Fibroblast of skin of left quadriceps (primary cell): ENCODE measurements at places on chromosomes 7 and 10.

- no peak for DNase-seq
These were observed 171.0 kb upstream of the SHH start for GRCh38 chr7:155983176-155983815.

DNA sequence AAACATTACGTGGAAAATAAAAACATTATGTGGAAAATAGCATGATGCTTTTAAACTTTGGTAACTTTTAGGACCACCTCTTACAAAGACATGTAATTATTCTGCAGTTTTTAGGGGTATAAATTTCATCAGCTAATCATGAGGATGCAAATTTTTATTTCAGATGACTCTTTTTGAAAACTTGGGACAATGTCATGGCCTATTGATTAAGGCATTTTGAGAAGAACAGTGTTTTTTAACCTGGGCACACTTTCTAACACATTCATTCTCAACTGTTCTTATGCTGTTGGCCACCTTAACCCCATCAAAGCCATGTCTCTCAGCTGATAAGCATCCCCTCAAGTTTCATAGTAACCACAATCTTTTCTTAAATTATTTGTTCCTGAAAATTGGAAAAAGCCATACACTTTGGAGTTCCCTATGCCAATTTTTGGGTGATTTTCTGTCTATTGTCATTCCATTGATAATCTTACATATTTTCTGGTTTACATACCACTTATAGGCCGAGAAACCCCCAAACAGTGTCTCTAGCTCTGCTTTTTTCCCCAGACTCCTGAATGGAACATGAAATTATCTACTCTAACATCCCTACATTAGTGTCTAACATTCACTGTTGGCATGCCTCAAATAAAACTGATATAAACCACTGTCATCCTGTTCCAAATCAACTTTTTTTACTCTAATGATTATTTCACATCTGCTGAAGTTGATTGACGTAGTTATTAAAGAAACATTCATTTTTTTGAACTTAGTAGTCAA lies 14.6 kb downstream of the AKR1C3 start:
- no peak for DNase-seq

DNA sequence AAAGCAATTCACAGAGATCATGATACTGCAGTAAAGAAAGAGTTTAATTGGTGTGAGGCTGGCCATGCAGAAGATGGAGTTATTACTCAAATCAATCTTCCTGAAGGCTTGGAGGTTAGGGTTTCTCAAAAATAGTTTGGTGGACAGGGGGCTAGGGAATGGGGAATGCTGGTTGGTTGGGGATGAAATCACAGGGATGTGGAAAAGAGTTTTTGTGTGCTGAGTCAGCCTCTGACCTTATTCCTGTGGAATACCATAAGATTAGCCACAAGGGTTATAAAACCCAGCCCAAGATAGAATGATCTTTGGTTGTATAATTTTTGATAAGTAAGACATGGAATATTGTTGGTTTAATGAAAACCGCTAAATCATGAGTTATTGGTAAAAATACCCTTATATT lies 764.3 kb downstream of the TYW1 start:
- DNase-seq: no peak

- no peak for DNase-seq
These were observed 661.7 kb upstream of the SORCS1 start for GRCh38 chr10:107826171-107826570.

GRCh38 chr7:157043745-157044144 lies 33.3 kb upstream of the MNX1 start:
- peak; percentile 45 for DNase-seq

DNA sequence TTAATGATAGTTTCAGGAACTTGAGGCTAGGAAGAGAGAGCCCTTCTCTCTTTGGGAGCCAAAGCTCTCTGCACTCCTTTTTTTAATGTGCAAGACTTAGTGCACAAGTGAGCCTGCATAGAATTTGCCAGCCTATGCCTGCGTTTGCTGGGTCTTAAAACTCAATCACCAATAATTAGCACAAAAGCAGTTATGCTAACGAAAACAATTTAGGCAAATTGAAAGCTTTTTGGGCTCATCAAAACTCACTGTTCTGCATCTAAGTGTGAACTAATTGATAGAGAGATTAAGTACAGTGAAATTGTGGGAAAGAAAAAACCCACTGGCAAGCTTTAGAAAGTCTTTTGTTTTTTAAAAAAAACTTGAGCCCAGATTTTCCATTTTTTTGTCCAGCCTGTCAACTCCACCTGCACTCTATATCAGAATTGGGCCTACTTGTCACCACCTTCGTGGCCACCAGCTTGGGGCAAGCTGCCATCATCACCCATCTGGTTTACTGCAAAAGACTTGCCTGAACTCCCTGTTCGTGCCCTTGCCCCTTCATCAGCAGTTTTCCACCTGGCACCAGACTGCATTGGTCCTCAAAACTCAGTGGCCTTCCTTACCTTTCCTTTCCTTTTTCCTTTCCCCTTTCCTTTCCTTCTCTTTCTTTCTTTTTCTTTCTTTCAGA lies 37.8 kb downstream of the CRHR2 start:
- DNase-seq: no peak

DNA sequence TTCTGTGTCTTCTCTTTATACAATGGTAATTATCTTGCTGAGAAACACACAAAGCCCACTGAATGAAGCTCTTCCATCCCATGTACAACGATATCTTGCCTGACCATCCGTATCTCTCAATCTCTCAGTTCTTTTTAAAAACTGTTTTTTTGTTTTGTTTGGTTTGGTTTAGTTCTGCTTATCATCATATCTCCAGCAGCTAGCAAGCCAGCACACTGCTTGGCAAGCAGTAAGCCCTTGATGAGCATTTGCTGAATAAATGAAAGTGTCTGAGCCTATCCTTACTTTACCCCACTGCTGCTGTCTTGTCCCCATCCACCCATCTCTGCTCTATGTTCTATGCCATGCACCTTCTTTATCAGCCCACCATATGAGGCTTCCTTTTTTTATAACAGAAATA lies 34.2 kb downstream of the ITGB1 start:
- DNase-seq: no peak

- no peak for DNase-seq
These were observed 127.1 kb downstream of the AOAH start for GRCh38 chr7:36597090-36597773.

DNA sequence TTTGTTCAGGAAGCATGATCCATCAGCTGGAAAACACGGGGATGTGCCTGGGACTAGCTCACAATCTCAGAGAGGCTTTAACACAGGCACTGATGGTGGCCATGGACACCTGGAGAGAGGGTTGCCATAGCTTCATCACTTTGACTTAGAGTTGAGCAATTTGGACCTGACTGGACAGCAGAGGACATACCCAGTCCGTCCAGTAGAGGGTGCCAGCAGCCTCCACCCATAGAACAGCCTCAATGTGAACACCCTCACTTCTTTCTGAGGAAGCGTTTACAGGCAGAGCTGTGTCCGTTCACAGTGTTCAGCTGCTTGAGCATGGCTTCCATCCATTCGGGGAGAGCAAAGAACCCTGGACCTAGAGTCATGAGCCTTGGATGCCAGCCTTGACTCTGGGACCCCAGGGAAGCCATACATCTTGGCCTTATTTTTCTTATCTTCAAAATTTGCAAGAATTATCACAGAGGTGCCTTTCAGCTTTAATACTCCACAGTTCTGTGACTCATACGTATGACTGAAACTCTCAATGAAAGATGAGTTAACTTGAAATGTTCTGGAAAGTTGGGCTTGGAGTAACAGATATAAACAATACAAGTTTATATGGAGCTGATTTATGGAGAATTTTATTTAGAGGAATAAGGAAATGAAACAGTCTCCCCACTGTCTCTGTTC lies 302.9 kb upstream of the PODXL start:
- peak; percentile 51 for DNase-seq

DNA sequence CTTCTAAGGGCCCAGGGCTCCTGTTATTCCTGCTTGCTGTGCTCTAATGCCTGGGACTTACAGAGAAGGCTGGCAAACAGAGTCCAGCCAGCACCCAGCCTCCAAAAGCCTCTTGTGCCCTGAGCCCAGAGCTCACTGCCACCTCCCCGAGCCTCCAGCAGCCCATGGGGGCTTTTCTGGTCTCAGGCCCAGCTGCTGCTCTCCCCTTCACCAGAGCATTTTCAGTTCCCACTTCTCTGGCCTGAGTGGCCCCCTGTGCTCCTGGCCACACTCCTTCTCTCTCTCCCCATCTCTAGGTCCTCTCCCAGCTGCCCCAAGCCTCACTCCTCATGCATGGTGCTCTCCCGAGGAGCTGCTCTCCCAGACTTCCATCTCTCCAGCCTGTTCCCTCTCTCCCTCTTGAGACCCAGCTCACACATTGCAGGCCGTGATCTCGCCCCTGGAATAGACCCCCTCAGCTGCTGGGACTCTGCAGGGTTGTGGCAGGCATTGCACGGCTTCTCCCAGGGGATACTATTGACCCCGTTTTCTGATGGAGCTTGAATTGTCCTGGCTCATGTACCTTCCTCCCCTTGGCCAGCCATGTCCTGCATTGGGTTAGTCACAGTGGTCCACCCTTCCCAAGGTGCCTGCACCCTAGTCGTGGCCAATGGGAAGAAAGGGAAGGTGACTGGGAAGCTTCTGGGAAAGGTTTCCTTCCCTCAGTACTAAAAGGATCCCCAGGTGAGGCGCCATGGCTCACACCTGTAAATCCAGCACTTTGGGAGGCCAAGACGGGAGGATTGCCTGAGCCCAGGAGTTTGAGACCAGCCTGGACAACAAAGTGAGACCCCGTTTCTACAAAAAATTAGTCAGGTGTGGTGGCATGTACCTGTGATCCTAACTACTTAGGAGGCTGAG lies 9.0 kb upstream of the RASSF4 start:
- DNase-seq: no peak

DNA sequence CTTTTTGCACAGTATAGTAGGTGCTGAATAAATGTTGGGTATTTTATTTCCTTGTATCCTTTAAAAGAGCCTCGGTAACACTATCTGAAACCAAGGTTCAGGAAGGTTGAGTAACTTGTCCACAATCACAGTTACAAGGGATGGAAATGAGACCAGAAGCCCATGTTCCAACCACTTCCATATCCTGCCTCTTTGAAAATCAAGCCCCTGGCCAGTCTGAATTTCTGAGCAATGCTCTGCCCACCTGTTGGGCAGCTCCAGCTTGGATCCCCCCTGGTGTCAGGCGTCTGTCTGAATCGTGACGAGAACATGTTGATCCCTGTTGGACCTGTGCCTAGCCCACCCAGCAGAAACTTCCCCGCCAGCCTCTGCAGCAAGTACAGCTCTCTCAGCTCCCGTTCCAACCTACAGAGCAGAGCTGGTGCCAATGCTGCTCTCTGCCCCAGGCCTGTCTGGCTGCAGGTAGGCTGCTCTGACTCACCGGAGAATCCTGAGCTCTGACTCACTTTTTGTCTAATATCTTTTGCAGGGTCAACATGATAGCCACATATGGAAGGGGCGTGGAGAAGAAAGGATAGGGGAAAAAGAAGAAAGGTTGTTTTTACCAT lies 595.5 kb downstream of the INHBA start:
- no peak for DNase-seq

DNA sequence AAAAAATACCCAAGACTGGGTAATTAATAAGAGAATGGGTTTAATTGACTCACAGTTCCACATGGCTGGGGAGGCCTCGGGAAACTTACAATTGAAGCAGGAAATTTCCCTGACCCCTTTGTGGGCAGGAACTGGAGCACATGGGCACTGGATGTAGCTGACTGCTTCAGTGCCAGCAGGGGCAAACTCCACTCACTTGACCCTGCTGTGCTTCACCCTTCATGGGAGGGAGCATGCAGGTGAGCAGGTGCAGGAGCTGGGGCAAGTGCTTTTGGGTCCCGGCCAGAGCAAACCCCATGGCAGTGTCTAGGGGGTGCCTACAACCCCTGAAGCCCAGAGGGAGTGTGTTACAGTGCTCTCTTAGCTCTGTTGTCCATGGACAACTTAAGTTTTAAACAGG lies 132.6 kb downstream of the AKR1D1 start:
- no peak for DNase-seq

- peak; percentile 81 for DNase-seq
These were observed 11.7 kb downstream of the MAP3K8 start for GRCh38 chr10:30445711-30446110.

DNA sequence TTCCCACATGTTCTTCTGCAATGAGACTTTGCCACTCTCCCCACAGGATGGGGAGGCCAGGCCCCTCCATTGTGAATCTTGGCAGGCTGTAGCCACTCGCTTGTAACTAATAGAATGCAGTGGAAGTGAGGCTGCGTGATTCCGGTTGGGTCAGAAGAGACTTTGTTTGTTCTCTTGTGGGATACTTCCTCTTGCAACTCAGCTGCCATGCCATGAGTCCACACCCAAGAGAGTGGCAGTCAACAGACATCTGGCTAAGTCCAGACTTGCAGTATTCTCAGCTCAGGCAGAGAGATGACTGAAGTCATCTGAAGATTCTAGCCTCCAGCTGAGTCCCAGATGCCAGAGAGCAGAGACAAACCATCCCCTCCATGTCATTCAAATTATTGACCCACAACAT lies 153.4 kb upstream of the GDF10 start:
- DNase-seq: no peak

DNA sequence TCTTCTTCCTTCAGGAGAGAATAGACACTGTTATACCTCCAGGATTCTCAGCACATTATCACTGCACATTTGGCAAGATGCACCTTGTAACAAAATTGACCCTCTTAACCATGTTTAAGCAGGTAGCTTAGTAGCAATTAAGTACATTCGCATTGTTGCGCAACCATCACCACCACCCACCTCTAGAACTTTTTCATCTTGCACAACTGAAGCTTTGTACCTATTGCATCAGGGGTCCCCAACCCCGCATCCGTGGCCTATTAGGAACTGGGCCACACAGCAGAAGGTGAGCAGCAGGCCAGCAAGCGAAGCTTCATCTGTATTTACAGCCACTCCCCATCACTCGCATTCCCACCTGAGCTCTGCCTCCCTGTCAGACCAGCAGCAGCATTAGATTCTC lies 29.9 kb upstream of the SMURF1 start:
- DNase-seq: no peak

GRCh38 chr10:308572-309085 lies 173.4 kb downstream of the ZMYND11 start:
- no peak for DNase-seq

DNA sequence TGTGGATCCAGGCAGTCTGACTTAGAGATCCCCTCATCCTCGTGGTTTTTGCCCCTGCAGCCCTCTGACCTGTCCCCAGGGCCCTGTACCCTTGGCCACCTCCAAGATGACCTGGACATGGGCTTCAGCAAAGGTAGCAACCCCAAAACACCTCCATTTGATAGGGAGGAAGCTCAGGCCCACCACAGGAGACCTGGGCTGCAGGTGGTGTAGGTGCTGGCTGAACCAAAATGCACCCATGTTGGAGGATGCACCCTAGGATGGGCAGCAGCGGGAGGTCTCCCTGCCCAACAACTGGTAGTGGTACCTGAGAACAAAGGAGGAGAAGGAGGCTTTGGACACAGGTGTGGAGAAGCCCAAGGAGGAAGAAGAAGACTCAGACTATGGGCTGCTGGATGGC lies 188.7 kb downstream of the ZNF716 start:
- no peak for DNase-seq

DNA sequence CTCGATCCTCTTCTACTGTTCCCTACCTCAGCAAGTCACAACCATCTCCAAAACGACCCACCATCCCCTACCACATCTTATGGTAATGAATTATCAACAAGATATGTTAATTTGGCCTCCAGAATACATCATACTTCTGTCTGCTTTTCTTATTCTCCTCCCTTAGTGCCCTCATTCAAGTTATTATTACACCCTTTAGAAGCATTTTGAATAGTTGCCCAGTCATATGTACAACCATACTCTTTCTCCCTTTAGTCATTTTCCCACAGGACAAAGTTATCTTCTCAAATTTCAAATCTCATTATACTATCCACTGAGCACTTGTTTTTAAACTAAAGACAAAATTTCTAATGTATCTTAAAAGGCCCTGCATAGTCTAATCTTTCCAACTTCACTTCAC lies 71.0 kb downstream of the GNAT3 start:
- no peak for DNase-seq

GRCh38 chr7:106966121-106966520 lies 78.4 kb upstream of the PRKAR2B start:
- no peak for DNase-seq
